ENCODE measurements at places on chromosomes 13 and 19.

GRCh38 chr19:45528744-45529419 is 21.6 kb downstream of the VASP start:
- DNase-seq, result peak; percentile 35

DNA sequence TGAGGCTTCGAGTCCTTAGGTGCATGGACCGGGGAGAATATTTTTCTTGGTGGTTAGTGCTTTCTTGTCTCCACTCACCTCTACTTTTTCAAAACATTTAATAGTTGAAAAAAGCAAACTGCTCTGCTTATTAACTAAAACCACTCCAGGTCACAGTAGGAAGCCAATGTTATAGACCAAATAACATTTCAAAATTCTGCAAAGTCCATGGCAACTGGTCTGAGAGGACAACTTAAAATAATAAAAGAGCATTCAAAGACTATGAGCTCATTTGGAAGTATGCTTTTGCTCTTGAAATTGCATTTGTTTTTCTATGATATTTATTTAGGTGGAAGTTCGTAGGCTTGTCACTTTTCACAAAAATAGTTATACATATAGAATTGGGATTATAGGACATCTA is 483.0 kb downstream of the DCT start:
- DNase-seq, result no peak

GRCh38 chr19:29837448-29837981 is 25.7 kb downstream of the CCNE1 start:
- DNase-seq, result peak; percentile 78

DNA sequence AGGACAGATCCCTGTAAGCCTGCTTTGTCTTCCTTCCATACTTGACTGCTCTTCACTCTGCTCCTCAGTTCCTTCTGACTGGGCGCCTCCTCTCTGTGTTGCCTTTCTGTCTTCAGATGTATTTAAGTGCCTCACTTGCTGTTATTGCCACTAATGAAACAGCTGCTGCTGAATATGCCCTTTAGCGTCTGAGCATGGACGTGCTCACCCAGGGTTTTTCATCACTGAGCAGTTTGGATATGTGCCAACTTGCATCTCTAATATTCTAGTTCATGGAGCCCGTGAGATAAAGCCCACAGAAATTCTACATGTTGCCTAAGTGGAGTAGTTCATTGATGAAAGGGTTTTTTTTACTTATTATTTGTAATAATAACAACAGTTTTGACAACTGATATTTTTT is 198.2 kb downstream of the MYO16 start:
- DNase-seq, result no peak

- DNase-seq, result peak; percentile 62
Measured at GRCh38 chr19:33795370-33796163, 1.1 kb upstream of the KCTD15 start.

DNA sequence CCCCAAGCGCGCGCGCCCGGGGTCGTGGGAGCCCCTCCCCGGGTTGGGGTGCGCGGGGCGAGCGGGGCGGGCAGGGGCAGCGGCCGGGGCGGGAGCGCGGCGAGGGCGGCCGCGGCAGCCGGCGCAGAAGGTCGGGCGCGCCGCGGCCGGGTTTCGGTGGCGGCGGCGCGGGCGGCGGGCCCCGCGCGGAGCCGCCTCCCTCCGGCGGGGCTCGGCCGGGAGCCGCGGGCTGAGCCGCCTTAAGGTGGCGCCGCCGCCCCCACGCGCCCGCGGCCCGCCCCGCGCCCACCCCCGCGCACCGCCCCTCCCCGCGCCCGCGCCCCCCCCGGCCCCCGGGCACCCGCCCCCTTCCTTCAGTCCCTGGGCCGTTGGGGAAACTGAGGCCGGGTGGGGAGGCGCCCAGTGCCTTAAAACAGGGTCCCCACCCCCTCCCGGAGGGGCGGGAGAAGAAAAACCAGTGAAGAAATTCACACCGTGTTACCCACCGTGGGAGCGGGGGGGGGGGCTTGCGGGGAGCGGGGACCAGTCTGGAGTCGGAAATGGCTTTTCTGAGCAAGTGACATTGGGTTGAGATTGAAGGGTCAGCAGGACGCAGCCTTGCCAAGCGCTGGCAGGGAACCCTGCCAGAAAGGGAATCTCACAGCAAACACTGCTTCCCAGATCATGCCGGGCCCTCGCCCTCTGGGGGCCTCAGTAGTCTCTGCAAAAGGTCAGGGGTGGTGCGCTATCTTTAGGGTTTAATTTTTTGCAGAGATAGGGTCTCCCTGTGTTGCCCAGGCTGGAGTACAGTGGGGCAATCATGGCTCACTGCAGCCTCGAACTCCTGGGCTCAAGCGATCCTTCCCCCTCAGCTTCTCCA is at the start of gene TLE2:
TSS of gene TLE2 (minus strand) at position 216 of the 859 bp plus-strand sequence. CDS start 376 bp downstream, outside the sequence.
- DNase-seq, result no peak

- DNase-seq, result peak; percentile 32
Measured at GRCh38 chr19:16316506-16316882, 8.1 kb upstream of the KLF2 start.

DNA sequence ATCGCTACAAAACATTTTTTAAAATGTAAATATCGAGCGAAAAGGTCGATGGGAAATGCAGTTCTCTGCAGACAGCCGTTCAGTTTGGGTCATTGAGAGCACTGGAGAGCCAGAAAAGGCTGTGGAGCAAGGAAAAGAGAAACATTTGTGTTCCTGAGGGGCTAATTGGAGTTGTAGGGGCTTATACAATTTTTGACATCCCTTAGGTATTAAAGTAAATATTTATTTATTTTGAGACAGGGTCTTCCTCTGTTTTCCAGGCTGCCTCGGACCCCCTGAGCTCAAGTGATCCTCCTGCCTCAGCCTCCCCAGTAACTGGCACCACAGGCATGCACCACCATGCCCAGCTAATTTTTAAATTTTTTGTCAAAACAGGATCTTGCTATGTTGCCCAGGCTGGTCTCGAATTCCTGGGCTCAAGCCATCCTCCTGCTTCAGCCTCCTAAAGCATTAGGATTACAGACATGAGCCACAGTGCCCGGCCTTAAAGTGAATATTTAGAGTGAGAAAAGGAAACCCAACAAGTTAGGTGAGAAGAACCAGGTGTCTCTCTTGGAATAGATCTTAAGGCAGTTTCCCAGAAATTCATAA is 825 bp upstream of the YIF1B start:
- no peak for DNase-seq

DNA sequence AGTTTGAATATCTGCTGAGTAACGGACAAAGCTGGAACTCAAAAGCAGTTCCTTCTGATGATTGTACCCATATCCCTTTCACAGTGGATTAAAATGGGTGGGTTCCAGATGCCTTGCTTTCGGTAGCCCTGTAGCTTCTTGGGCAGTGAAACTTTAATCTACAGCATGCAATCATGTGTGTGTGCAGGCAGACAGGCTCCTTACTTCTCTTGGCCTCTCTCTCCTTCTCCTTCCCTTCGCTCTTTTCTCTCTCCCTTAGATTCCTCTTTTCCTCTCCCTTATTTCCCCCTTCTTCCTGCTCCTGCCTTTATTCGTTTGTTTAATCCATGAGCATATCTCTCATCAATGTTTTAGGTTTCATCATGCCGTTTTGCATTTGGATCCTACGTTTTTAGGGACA is 8.1 kb downstream of the DGKH start:
- DNase-seq, result no peak

GRCh38 chr19:49579193-49579592 is 1.2 kb downstream of the NOSIP start:
- no peak for DNase-seq

- DNase-seq, result no peak
Measured at GRCh38 chr19:48310227-48310626, 15.1 kb upstream of the EMP3 start.

- no peak for DNase-seq
Measured at GRCh38 chr13:110233181-110233950, 73.6 kb downstream of the COL4A1 start.

- DNase-seq, result no peak
Measured at GRCh38 chr13:20501120-20501519, 24.5 kb downstream of the CRYL1 start.

DNA sequence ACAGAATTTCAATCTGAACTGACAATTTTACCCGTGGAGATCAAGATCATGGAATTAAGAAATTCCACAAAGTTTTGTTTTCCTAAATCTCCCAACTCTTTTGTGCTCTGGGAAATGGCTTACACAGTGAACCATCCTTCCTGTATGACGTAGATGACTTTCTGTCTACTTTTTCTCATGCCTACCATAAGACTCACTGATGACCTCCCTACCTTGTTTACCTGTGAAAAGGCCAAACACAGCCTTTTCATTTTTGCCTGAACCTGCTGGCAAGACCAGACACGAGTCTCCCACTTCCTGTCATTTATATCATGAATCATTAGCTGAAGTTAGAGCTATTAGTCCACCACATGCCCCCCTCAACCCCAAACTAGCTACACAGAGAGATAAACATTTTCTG is 4.6 kb upstream of the KBTBD6 start:
- no peak for DNase-seq

GRCh38 chr13:81770868-81771505 is 1430.1 kb upstream of the SPRY2 start:
- no peak for DNase-seq

DNA sequence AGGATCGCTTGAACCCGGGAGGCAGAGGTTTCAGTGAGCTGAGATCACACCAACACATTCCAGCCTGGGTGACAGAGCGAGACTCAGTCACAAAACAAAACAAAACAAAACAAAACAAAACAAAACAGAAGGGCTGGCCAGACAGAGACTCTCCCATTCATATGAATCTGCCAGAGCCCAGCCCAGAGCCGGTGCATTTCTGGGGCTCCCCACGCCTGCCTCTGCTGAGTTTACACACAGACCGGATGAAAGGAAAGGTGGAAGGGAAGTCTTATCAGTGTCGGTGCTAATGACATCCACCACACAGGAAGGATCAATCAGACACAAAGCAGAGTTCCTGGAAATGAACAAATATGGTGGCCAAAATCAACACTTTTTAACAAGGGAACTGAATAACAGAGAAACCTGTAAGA is 6.8 kb downstream of the TRAPPC6A start:
- DNase-seq, result no peak

DNA sequence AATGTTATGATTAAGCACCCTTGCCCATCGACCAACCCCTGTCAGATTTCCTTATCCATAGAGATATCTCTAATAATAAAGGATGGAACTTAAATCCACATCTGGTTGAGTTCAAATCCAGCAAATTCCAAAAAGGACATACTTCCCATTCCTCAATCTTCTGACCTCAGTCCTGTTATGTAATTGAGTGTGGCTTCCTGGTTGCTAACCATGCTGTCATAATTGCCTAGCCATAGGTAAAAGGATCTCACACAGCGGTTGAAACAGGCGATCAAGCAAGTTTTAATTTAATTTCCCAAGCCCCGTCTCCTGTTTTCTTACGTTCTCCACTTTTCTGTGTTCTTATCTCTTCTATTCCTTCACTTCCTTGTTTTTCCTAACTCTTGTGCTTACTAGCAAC is 550.3 kb downstream of the GPC6 start:
- no peak for DNase-seq

DNA sequence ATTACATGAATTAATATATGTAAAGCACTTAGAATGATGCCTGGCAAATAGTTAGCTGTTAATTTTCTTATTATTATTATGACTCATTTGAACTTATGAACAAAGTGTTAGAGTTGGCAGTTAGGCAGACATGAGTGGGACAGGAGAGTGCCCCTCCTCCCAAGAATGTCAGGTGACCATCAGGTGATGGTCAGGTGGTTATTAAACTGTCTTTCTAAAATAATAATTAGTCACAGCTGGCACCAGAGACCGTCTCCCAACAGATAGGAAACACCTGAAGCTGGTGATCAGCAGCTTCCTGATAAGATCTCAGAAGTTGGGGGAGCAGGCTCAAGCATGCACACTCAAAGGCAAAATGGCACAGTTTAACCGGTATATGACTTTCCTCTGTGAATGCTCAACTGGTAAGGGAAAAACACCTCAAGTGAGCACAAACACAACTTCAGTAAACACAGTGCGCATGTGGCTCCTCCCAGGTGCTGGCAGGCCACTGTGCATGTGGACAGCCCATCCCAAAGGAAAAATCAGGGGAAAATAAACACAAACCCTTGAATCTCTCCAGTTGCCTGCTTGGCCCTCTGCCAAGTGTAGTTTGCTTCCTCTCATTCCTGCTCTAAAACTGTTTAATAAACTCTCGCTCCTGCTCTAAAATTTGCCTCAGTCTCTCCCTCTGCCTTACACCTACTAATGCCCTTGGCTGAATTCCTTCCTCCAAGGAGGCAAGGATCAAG is 54.0 kb downstream of the FLT1 start:
- DNase-seq, result no peak

GRCh38 chr13:46667687-46668281 is 114.8 kb downstream of the LRCH1 start:
- peak; percentile 80 for DNase-seq

GRCh38 chr19:23403581-23404324 is 8.5 kb upstream of the ZNF91 start:
- DNase-seq, result no peak

DNA sequence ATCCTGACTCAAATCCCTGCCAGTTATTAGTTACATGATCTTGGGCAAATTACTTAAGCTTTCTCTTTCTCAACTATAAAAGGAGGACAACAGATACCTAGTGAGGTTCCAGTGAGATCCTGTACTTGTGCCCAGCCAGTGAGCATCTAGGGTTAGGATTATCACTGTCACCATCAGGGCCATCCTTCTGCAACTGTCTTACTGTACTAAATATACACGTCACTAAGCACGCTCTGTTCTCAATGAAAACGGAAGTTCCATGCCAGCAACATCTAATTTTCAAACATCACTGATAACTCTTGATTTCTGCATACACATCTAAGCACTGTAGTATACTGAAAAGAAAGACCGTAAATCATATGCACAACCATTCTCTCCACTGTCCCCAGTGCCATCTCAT is 70.0 kb downstream of the FOXO1 start:
- peak; percentile 57 for DNase-seq

DNA sequence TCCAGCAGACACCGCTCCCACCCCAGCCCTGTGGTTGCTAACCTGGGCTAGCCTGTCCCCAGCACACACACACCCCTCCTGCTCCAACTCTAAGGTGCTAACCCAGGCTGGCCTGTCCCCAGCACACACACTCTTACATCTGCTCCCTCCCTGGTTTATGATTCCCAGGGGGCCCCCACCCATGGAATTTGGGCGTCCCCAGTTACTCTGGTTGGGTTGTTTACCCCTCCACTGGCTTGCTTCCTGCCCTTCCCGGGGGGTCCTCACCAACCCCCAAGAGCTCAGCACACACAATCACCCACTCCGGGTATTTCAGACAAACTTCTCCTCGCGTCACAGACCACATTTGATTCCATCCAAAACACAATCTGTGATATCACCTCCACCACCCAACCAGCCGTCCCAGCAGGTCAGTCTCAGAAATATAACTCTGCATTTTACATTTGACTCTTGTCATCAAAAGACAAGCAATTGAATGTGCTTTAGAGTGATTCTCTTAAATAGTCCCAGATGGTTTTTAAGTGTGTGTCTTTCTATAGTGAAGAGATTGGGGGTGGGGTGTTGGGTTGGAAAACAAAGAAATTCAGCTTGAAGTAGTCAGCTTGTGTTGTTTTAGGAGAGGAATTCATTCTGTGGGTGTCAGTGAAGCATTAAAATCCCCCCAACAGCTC is 20.1 kb downstream of the COL4A2 start:
- no peak for DNase-seq

DNA sequence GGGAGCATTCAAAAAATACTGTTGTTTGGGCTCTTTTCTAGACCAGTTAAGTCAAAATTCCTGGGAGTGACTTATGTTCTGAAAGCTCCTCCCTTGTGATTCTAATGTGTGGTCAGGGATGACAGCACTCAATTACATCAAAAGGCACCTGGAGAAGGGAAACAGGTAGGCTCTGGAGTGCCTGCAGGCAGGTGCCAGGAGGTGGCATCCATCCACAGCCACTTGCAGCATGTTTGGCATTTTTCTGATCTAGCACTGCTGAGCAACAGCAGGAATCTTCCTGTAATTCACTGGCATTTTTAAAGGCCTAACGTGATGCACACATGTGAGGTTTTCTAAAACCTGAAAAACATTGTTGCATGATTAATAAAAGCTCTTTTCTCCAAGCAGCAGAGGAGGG is 94.6 kb downstream of the CCNA1 start:
- no peak for DNase-seq

Measured in B cell (primary cell).